Activated T-cell treated with anti-CD3 and anti-CD28 coated beads, Interleukin-2, amount 50 U/mL, for 4 hours (primary cell): ENCODE measurements at places on chromosomes 2 and 18.

DNA sequence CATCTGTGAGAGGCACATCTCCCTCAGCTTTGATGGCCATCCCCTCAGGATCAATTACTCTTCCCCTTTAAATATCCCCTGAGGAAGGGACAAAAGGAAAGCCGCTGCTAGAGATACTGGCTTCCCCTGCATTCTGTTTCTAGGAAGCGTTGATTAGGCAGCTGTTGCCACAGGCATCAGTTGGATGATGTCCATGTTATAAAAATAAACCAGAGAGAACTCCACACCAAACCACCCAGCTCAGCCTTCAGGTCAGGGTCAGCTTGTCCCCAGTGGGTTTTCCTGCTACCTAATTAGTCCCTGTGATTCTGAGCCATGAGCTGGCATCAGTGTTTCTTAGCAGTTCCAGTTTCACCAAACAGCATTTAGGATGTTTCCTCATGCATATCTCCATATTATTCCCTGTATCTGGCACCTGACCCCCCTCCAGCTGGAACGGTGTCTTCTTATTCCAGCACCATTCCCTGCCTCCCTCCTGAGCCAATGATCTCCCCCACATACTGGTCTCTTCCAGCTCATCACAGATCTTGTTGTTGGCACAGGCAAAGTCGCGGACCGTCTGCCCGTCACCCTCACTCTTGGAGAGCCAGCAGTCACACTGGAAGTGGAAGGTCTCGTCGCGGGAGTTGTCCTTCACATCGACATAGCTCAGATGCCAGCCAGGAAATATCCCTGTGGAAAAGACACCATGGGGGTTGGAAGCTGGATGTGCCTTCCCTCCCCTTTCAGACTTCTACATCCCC lies 168.4 kb downstream of the LOXHD1 start:
- no peak for DNase-seq

GRCh38 chr2:137846993-137847392 lies 117.3 kb upstream of the HNMT start:
- no peak for DNase-seq

GRCh38 chr2:239548965-239549595 lies 148.3 kb upstream of the HDAC4 start:
- DNase-seq: no peak

- no peak for DNase-seq
Observed at GRCh38 chr2:196099916-196100315, 31.3 kb upstream of the DNAH7 start.

GRCh38 chr2:31314761-31315160 lies 80.8 kb downstream of the EHD3 start:
- DNase-seq: no peak

GRCh38 chr2:23745726-23746105 lies 181.2 kb downstream of the ATAD2B start:
- DNase-seq: no peak

DNA sequence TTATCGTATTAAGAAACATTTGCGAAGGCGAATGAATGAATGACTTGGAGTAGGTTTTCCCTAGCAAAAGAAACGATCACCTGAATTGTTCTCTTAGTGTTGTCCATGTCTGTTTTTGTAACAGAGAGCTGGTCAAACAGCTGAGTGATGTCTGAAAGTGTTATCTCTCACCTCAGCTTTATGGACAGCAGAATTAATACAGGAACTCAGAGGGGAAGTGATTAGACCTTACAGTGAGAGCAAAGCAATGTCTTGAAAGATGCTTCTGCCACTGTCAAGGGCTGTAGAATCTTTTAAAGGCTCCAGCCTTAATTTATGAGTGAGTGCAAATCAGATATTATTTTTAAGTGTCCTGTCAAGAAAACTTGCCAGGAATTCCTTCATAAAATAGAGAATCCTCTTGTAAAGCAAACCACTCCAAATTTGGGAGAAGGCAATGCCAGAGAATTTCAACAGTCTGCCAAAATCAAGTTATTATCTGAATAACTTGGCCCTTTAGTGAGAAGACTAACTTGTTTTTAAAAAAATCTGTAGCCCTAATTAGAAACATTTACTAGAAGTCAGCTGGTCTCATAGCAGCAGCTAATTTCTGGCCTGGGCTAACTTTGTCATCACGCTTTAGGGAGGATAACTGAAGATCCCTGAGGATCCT lies 60.7 kb downstream of the CDC42EP3 start:
- DNase-seq: no peak

GRCh38 chr2:25044011-25044410 lies 2.1 kb downstream of the EFR3B start:
- DNase-seq: no peak

- no peak for DNase-seq
Observed at GRCh38 chr18:27769152-27769551, 407.8 kb downstream of the CDH2 start.

DNA sequence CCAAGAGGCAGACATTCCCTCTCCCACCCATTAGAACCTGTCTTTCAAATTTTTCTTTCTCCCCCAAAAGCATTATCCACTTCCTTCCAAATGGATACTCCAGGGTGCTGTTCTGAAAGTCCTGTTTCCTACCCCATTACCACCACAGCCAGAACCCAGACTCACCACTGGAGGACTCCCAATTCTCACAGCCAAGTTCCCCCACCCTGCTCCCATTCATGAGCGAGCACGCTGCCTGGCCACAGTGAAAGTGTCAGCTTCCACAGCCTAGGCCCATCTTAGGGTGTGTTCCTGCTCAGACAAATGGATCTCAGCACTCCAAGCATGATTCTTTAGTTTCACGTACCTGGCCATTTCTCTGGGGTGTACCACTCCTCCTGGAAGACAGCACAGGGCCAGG lies 3.8 kb upstream of the ANKRD53 start:
- no peak for DNase-seq

GRCh38 chr2:127185093-127185492 lies 35.0 kb downstream of the CYP27C1 start:
- no peak for DNase-seq

- no peak for DNase-seq
Observed at GRCh38 chr2:84238907-84239306, 220.2 kb downstream of the SUCLG1 start.

GRCh38 chr2:82023710-82024109 lies 1719.2 kb upstream of the LRRTM1 start:
- DNase-seq: no peak

DNA sequence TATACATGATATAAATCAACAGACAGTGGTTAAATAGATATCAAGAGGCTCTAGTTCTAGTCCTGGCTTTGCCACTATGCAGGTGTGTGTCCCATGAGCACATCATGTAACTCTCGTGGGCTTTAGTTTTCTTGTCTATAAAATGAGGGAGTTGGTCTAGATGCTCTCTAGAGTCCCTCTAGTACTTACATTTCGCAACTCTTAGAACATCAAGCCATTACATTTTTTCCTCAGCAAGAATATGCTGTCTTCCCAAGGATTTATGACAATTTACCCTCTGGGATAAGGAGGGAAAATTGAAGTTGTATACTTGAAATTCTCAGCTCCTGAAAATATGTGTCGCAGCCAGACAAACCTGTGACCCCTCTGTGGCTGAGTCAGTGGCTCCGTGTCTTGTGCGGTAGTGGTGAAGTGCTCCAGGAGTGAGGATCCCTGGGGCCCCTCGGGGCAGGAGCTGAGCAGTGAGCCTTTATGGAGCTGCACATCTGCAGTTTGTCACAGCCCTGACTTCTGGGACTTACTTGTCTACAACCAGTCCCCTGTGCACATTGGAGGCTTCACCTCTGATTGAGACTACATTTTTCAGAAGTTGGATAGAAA lies 6.8 kb downstream of the PKP4 start:
- DNase-seq: no peak

DNA sequence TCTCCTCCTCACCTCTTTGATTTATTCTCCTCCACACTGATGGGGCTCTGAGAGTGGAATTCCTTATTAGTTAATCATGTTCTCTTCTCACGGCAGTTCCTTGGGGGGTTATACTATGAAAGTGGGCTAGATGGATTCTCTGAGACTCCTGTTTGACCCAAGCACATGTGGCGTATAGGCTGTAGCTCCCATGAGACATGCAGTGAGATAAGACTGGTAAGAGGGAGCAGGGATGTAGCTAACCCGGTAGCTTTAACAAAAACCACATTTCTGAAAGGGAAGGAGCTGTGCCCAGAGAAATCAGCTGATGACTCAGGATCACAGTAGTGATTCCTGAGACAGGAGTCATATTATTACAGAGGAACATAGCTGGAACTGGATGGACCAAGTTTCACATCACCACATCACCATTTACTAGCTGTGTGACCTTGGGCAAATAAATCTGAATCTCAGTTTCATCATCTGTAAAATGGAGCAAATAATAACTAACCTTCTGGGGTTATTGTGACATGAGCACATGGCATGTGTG lies 82.9 kb downstream of the CRIM1 start:
- DNase-seq: no peak

DNA sequence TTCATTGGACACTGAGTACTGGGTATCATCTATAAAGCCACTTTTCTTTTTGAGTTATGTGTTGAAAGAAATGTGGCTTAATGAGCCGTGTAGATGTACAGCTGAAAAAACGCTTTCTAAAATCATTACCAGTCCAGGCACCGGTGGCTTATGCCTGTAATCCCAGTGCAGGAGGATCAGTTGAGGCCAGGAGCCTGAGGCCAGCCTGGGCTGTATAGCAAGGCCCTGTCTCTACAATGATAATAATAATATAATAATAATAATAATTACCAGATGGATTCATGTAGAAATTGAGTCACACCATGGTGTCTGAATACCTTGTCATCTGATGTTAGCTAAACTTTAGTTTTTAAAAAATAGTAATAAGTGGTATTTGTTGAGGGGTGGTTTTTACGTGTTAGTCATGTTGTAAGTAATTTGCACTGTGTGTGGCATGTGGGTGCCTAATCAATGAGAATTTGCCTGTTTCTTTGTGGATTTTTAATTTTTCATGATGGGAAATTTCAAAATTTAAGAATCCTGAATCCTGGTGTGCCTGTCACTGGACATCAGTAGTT lies 30.1 kb downstream of the NCK2 start:
- DNase-seq: no peak

DNA sequence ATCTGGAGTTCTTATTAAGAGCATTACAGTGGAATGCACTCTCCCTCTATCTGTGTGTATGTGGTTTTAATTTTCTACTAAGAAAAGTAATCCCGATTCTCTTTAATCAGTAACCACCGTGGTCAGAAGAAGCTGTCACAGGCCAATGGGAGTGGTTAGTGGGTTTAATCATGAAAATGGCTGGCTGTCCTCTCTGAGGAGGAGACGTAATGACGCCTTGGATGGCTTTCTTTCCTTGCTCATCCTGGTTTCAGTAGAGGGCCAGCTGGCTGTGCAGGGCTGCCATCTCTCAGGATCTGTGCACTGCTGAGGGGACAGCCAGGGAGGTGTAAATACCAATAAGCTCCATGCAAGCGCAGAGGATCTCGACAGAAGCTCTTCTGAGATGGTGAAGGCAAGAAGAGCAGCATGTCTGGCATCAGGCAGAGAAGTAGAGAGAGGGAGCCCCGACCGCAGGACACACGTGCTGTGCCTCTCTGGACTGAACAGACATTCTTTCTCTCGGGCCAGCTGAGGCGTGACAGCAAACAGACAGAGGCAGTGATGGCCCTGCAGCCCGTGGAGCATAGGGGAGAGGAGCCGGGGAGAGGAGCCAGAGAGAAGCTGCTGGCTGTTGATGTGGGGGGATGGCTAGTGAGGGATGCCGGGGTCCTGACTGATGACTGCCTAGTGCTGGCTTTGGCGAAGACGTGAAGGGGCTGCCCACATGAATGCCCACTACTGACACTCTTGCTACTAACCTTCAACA lies 65.1 kb upstream of the DAPL1 start:
- no peak for DNase-seq

DNA sequence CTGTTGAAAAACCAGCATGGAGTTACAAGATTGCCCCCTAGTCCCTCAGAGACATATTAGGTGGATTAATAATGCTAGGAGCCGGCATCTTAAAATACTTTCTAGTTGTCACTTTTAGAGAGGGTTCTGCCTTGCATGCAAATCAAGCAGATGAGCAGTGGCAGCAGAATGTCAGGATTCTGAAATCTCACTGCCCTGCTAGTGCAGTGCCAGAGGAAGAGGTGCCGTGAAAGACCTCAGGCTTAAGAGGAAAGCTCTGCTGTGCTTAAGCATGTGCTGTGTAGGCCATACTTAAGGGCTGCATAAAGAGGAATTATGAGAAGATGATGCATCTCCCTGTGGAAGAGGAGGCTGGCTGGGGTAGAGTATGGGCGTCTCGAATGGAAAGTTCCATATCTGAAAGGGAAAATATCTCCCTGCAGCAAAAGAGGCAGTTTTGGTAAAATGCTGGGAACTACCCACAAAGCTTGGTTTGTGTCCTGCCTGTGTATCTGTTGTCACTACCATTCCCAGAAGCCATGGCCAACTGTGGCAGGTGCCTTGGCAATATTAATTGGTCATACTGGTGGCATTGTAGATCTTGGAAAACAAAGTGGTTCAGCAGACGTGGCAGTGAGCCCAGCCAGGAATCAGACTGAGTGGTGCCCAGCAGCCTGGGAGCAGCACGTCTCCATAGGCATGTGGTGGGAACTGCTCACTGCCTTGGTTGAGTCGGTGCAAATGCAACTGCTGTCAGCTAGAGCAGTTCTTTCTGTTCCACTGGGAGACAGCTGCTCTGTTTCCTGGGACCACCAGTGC lies 131.9 kb downstream of the EVA1A start:
- no peak for DNase-seq

DNA sequence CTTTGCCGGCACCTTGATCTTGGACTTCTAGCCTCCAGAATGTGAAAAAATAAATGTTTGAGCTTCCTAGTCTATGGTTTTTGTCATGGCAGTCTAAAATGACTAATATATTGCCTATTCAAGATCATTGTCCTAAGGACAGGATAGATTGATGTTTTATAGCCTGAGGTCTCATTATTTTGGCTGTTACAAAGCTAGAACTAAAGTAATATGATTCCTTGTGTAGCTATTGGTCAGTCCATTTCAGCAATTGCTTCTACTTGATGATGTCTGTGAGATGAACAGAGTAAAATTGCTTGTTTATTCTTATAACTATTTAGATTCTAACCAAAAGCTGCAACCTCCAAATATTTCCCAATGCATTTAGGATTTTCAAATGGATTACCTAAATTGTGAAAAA lies 145.0 kb downstream of the HRH4 start:
- DNase-seq: no peak

DNA sequence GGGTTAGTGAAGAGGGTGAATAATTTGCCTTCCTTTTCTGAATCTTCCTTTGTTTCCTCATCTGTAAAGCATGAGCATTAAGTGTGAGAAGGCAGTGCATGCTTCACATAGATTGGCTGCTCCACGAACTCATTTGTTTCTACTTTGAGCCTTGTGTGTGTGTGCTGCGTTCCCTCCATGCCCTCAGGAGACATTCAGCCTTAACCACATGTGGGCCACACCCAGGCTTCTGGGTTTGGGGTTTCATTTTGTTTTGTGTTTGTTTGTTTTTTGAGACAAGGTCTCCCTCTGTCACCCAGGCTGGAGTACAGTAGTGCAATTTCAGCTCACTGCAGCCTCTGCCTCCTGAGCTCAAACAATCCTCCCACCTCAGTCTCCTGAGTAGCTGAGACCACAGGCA lies 843.3 kb downstream of the GALR1 start:
- DNase-seq: no peak

- no peak for DNase-seq
Observed at GRCh38 chr2:128568106-128568505, 249.4 kb upstream of the HS6ST1 start.
